ENCODE measurements at places on chromosomes 3 and 15.
A peak's percentile ranks its signal among the peaks of the same experiment; 100 is the strongest.

DNA sequence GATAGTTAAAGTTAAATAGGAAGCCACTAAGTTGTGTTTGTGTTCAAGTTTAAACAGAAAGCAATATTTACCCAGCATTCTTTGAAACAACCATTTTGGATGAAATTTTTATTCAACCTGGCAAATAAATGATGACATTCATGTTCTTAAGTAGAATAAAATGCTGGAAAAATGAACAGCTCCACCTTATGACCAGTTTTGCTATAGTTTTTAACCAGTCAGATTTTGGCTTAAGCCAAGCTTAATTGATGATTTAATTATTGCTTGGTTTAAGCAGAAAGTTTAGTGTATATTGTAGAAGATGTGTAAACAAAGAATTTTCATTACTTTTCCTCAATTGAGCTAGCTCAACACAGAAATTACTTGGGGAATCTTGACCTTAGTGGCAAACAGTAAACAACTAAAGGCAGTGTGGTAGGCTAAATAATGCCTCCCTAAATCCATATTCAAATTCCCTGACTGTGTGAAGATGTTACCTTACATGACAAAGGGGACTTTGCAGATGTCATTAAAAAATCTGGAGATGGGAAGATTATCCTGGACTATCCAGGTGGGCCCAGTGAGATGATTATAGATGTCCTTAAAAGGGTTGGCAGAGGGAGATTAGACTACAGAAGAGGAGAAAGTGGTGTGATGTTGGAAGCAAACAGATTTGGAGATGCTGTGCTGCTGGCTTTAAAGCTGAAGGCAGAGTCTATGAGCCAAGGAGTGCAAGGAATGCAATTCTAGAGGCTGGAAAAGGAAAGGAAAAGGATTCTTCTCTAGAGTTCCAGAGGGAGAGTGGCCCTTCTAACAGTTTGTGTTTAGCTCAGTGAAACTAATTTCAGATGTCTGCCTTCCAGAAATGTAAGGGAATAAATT lies 448.6 kb upstream of the GOLIM4 start:
- no peak for DNase-seq

- peak; percentile 35 for DNase-seq
Observed at GRCh38 chr15:70533931-70534742, 229.2 kb downstream of the UACA start.

DNA sequence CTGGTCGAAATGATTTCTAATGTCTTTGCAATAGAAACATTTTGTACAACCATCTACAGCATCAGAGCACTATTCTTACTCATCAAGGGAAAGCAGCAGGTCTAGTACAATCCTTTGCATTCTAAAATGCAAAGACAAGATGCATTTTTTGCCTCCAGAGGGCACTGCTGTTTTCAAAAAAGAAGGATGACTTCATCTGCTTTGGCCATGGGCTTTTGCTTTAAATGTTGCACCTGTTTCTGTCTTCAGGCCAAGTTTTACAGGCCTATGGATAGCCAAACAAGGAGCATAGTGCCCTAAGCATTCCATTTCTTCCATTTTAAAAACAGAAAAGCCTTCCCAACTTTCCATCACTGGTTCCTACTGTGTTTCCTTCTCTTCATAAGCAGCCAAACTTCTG lies 3.4 kb downstream of the PARP9 start:
- DNase-seq, result no peak

GRCh38 chr3:189139611-189139940 lies 32.2 kb upstream of the TPRG1 start:
- no peak for DNase-seq

DNA sequence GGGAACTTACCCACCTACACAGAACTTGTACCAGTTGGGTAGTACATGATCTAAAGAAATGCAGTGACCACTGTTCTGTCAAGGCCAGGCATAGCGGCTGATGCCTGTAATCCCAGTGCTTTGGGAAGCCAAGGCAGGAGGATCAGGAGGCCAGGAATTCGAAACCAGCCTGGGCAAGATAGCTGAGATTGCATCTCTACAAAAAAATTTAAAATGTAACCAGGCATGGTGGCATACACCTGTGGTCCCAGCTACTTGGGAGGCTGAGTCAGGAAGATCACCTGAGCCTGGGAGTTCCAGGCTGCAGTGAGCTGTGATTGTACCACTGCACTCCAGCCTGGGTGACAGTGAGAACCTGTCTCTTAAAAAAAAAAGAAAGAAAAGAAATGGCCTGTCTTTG lies 321.0 kb downstream of the FEZF2 start:
- no peak for DNase-seq

DNA sequence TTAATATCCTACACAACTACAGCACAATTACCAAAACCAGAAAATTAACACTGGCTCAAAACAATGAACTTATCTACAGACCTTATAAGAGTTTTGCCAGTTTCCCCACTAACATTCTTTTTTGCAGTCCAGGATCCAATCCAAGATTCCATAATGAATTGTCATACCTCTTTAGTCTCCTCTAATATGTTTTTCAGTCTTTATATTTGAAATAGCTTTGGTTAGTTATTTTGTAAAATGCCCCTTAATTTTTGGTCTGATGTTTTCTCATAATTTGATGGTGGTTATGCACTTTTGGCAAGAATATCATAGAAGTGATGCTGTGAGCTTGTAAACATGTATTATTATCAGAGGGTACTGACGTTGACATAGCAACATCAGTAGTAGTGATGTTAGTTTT lies 124.3 kb downstream of the ISL2 start:
- DNase-seq, result peak; percentile 41

All from BJ (cell line).